ENCODE measurements at places on chromosomes 7 and 10.
A peak's percentile ranks its signal among the peaks of the same experiment; 100 is the strongest.

DNA sequence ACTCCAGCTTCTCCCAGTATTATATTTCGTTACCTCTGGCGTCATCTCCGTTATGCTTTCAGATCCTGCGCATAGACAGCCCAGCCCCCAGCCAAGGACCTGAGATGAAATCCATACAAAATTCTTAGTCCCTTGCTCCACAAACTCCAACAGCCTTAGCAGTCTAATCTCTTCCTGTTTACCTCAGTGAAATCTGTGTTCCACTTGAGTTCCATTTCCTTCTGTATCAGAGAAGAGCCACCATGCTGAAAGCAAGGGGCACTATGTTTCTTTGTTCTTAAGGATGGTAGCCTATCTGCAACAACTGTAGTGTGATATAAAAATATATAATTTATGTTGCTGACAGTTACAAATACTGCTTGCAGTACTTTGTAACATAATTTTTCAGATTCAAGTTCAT lies 59.8 kb downstream of the PTEN start:
- DNase-seq = no peak

DNA sequence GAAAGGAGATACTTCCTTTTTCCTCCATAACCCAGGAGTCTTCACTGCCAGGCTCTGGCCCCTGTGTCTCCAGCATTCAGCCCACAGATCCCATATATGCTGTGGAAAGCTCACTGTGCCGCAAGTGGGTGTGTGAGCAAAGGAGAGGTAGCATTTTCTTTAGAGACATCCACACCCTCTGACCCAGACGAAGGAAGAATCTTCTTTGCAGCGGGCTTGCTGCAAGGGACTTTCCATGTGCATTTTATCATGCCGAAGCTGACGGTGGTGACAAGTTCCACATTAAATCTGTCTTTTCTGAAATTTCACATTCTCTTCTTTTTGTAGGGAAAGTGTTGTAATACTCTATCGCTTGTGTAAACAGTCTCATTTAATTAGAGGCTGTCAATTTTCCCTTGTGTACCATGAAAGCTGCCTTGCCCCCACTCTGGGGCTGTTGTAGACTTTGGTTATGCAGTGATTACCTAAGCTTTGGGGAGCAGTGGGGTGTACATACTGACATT lies 409.5 kb downstream of the SUGCT start:
- DNase-seq = no peak

DNA sequence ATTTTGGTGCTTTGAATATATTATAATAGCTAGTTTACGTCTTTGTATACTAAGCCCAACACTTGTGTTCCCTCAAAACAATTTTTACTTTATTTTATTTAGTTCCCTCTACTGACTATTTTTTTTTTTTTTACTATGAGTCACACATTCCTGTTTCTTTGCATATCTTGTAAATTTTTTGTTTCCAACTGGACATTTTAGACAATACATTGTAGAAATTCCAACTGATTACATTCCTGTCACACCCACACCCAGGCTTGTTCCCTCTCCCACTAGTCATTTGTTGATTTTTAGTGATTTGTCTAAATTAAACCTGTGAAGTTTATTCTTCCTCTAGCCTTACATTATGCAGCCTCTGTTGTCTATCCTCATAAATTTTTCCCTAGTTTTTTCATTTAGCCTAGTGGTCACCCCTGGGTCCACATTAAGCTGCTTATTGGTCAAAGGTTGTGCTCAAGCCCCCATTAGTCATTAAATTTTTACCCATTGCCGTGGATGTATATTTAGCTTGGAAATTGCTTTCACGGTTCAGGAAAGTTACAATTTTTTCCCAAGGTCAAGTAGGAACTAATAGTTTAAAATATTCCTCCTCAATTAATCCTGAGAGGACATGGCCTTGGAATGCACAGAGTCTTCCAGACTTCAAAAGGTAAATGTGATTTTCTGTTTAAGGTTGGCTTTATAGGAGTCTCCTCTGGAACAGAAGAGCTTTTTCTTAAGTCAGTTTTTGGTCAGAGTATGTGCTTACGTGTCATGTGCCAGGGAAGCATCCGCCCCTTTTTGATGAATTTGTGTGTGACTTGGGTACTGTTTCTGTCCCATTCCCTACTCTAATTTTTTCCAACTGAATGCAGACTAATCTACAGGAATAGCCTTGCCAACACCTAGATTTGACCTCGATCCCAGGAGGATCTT lies 207.6 kb upstream of the TMEM72 start:
- DNase-seq = no peak

DNA sequence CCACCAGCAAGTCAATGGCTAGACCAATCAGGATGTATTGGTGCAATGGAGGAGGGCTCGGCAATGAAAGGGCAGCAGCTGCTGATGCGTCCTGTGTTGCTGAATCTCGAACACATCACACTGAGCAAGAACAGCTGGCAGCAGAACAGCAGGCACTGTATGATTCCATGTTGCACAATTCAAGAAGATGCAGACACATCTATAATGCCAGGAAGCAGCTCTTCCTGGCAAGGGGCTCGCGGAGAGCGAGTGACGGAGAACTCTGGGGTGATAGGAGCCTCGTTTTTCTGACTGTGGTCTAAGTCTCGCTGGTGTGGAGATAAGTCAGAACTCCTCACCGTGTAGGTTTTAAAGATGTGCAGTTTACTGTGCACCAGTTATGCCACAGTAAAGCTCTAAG lies 24.8 kb upstream of the PFKP start:
- no peak for DNase-seq

DNA sequence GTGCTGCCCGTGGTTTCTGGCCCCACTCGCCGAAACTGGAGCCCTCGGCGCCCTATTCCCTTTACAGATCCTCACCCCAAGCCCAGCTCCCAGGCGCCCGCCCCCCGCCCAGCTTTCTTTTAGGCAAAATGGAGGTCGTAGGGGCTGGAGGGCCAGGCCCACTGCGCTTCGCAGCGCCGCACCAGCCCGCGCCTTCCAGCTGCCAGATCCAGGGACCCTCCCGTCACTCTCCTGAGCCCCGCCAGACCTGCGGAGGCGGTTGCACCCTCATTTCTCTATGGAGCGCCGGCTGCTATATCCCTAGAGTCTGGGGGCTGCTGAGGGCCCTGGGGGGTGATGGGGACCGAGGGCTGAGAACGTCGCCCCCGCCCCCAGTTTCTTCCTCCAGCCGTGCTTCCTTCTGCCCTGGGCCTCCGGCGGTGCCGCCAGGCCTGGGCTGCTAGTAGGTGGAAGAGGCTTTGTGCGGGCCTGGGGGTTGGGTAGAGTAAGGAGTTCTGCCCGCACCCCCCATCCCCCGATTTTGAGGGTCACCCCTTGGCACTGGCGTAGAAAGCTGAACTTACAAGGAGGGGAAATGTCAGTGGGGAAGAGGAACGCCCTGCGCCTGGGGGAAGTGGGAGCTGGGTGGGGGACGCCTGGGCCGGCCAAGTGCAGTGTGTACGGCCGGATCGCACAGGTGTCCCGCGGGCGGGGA lies 1.0 kb downstream of the GNB2 start:
- DNase-seq = no peak

GRCh38 chr7:137789215-137789882 lies 57.4 kb downstream of the DGKI start:
- no peak for DNase-seq

DNA sequence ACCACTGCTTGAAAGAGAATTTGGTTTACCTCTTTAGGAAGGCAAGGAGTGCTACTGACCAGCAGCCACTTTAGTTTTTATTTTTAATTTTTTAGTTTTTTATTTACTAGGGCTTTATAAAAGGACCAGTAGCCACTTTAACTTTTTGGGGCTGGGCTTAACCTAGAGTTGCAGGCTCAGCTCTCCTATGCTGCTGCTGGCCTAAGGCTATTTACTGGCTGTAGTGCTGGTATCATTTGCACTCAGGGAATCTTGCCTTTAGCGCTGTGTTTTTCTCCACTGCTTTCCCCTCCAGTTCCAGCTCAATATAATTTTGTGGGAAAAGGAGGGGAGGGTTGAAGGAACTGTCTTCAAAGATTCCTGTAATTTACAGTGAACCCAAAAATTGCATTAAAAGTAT lies 13.4 kb downstream of the HPS1 start:
- DNase-seq = no peak

DNA sequence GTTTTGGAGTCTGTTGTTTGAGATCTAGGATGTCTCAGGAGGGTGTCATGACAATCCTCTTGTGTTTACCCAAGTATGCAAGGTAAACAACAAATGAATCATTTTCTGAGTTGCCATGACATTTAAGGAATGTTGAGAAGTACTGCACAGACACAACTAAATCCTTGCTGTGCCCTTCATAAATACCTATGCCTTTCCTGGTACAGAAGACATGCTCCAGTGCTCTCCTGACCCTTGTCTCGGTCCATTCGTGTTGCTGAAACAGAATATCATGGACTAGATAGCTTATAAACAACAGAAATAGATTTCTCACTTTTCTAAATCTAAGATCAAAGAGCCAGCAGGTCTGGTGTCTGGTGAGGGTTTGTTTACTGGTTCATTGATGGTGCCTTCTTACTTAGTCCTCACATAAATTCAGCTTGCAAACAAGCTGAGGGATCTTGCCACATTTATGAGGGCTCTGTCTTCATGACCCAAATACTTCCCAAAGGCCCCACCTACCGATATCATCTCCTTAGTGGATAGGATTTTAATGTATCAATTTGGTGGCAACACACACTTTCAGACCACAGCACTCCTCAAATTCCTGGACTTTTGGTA lies 341.8 kb upstream of the SEMA3A start:
- DNase-seq = no peak

- no peak for DNase-seq
These were observed 9.6 kb upstream of the NAMPT start for GRCh38 chr7:106294334-106294733.

- DNase-seq = no peak
These were observed 331.4 kb downstream of the ELMO1 start for GRCh38 chr7:37117292-37117691.

GRCh38 chr7:82209179-82209747 lies 234.3 kb downstream of the CACNA2D1 start:
- no peak for DNase-seq

- peak; percentile 50 for DNase-seq
These were observed 12.9 kb upstream of the SNX10 start for GRCh38 chr7:26278770-26279169.

- DNase-seq = no peak
These were observed 4.9 kb upstream of the DNTT start for GRCh38 chr10:96299383-96299782.

DNA sequence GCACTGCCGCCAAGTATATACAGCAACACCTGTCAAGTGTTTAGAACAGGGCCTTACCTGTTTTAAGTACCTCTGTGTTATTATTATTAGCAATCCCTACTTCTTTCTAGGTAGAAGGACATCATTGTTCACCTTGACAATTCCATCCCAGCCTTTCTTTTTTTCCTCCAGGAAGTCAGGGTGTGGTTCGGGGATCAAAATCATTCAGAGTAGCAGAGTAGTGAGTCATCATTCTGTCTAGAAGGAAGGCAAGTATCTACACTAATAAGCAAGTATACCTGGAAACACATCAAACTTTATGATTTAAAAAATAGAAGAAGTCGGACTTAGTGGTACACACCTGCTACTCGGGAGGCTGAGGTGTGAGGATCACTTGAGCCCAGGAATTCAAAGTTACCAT lies 25.5 kb upstream of the CAPZA2 start:
- DNase-seq = no peak

GRCh38 chr10:93968540-93968945 lies 25.2 kb upstream of the PLCE1 start:
- no peak for DNase-seq

DNA sequence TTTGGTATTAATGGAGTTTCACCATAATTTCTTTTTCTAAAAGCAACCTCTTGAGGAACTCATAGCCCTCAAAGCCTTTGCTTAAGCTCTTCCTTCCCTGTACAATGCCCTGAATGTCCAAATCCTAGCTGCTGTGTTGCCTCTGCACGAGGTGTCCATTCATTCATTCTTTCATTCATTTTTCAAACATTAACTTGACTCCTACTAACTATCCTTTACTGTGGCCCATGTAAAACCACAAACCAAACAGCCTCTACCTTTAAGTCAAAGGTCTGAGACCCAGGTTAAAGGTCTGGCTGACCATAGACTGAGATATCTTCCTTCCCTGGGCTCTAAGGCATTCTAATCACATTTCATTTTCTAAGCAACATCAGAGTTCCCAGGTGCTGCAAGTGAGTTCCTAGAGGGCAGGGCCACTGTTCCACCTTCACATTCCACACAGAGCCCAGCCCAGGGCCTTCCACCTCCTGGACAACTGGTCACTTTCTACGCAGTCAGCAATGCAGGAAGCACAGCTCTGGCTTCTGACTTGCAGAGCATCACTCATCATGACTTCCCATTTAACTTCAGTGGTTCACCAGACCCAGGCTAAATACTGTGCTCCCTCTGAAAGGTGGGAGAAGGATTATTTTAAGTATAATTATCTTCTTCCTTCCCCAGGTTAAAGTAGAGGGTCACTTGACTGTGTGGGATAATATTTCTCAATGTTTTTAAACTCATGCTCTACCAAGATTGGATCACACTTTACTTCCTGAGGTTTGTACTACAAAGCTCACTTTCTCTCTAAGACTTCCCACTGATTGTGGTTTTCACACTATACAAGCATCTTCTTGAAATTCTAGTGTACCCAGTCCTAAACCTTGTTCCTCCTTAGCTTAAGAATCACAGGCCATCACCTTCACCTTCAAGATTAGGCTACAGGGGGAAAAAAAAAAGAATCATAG lies 19.1 kb downstream of the ATXN7L1 start:
- DNase-seq = peak; percentile 30

DNA sequence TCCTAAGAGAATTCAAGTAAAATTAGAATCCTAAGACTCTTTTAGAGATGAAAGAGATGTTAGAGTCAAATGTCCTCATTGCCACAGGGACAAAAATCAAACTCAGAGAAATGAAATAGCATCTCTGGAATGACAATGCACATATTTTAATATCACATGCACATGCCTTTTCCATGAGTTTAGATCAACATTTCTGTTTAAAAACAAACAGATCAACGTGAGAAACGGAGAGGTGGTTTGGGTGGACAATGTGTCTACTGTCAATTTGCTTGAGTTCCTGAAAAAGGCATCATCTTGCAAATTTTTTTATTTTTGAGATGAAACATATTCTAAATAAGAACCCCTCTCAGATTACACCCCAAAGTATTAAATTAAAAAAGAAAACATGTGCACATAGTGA lies 130.0 kb downstream of the CHRM2 start:
- no peak for DNase-seq

GRCh38 chr7:98808751-98809460 lies 60.9 kb downstream of the TMEM130 start:
- no peak for DNase-seq

DNA sequence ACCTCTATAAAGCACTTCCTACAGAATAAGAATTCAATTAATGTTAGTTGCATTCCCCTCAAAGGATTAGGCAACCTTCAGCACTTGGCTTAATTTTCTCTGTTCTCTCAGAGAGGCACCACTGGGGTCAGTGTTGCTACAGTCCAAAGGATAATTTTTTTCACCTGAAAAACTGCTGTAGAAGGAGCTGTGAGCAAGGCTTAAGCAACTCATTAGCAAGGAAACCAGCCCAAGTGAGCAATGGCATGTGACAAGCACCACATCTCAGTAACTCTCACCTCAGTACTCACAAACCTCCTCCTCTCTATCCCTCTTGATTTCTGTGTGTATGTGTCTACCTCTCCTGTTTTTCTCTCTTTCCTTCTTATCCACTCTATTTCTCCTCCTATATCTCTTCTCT lies 55.9 kb downstream of the DGKI start:
- DNase-seq = no peak
